8988T (cell line): ENCODE measurements at places on chromosomes 2 and 18.
A peak's percentile ranks its signal among the peaks of the same experiment; 100 is the strongest.

GRCh38 chr2:94956797-94957391, 68.6 kb upstream of the MAL start:
- no peak for DNase-seq

DNA sequence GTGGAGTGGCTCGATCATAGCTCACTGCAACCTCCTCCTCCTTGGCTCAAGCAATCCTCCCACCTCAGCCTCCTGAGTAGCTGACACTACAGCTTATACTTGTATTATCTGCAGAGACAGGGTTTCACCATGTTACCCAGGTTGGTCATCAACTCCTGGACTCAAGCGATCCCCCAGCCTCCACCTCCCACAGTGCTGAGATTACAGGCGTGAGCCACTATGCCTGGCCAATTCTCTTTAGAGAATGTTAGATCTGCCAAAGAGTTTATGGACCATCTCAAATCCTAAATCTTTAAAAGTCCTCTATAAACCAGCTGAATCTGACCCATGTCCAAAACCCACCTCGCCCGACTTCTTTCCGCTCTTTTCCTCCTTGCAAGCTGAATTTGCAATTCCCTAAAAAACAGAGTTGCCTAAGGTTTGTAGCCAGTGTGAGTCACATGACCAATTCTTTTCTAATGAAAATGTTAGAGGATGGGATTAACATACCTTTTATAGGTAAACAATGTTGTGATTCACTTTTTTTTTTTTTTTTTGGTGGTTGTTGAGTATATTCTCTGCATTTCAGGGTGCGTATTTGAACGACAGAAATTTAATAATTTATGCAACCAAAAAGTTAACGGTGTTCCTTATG, 2.4 kb upstream of the PMAIP1 start:
- DNase-seq: no peak

- DNase-seq: no peak
Observed at GRCh38 chr2:85503851-85504777, 34.9 kb upstream of the MAT2A start.

GRCh38 chr2:100887713-100888495, 68.0 kb downstream of the NPAS2 start:
- DNase-seq: no peak

DNA sequence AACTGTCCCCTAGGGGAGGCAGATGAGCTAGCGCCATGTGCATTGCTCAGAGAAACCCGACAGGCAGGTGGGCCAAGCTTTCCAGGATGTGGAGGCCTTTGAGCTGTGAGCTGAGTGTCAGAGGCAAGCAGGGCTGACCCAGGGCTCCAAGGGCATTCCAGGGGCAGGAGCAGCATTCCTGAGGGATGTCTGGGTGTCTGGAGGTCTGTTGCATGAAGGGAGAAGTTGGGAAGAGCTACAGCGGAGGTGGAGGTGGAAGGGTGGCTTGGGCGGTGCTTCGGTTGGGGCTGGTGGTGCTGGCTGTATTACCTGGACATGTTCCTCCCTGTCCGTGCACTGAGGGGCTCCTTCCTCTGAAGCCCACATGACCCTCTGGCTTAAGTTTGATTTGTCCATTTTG, 102.8 kb downstream of the RNF144A start:
- no peak for DNase-seq

GRCh38 chr18:23640052-23640451, 22.7 kb downstream of the ANKRD29 start:
- no peak for DNase-seq

- no peak for DNase-seq
Observed at GRCh38 chr18:74198453-74198852, 50.1 kb downstream of the TIMM21 start.

GRCh38 chr2:17850151-17850550, 28.3 kb upstream of the KCNS3 start:
- DNase-seq: no peak

- DNase-seq: no peak
Observed at GRCh38 chr2:54601339-54601738, 122.1 kb upstream of the EML6 start.

DNA sequence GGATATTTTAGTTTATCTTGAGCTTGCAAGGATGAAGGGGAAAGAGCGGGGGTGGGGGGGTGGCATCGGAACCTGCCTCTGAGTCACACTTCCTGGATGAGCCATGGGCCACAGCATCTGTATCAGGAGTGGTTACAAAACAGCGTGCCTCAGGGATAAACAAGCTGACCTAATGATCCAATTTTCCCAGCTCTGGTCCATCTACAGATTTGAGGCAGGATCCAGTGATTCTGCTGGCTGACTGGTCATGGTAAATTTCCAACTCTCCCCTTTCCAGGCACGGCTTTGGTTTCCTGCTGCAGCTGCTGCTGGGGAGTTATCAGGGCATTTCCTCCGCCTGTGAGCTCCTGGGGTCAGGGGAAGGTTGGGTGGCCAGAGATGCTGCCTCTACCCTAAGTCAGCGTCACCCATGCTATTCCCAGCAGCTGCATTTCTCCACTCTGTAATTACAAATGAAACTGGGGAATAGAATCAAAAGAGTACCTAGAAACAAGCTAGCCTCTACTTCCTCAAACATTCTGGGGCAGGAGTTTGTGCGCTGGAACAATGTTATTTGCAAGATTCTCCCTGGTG, 4.7 kb upstream of the HPCAL1 start:
- peak; percentile 75 for DNase-seq

DNA sequence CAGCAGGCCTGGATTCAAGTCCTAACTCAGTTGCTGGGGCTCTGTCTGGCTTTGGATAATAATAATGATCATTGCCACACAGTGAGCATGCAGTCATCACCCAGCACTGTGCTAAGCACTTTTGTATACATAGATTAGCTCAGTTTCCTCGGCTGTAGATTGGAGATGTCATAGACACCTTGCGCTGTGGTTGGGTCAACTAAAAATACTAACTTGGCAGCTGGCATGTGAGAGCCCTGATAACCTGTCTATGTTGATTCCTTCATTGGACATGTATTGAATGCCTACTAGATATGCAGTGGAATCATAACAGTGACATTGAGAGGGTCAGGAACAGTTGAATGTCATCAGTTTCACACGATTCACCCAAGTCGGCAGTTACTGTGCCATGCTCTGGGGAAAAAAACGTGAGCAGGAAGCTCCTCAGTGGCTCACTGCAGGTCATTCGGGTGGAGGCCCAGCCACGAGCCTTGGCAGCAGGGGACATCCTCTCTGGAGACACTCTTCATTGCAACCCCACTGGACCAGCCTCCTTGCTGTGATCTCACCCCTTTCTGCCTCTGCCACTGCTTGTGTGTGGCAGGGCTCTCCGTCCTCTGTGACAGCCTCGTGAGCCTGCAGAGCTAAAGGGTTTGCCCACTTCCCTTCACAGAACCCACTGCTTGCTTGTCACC, 85.3 kb downstream of the NPAS2 start:
- no peak for DNase-seq

GRCh38 chr18:76429262-76430126, 65.5 kb downstream of the ZNF516 start:
- DNase-seq: no peak

- no peak for DNase-seq
Observed at GRCh38 chr2:11802782-11803191, 56.4 kb downstream of the LPIN1 start.

GRCh38 chr2:54559593-54560145, 103.5 kb downstream of the SPTBN1 start:
- DNase-seq: peak; percentile 51

DNA sequence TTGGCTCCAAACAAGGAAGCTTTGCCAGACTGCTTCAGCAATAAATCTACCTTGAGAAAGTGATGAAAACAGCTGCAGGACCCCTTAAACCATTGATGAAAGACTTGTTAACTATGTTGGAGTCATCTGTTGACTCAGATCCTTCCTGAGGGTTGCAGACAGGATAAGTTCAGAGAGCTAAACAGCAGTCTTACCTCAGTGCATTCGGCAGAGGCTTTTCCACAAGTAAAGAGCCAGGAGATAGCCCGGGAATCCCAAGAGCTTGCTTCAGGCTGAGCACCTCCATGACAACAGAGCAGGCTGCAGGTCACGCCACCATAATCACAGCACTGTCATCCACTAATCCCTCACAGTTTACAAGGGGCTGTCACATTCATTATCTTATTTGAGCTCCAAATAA, 23.7 kb downstream of the KIAA2012 start:
- DNase-seq: no peak

DNA sequence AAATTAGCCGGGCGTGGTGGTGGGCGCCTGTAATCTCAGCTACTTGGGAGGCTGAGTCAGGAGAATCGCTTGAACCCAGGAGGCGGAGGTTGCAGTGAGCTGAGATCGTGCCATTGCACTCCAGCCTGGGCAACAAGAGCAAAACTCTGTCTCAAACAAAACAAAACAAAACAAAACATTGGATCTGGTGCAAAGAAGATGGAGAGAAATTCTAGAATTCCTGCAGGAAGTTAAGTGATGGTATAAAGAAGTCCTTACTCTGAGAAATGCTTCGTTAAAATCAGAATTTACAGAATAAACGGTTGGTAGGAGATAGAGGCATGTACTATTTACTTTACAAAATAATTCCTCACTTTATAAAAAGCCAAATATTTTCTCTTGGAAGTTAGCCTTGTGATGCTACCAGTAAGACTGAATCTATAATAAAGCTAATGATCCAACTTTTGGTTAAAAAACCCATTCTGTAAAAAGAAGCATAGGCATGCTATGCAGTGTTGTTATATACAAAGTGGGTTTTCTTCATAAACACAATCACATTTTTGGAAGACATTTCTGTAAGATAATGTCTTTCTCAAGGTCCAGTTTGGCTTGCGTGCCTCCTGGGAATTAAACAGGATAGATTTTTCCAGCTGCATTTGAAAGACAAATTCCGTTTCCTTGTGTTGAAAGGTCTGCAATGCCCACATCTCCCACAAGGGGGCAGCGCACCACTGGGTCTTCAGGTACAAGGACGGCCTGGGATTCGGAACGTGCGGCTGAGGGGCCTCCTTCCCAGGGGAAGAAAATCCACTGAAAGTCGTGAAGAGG, 35.6 kb upstream of the PNO1 start:
- peak; percentile 48 for DNase-seq

DNA sequence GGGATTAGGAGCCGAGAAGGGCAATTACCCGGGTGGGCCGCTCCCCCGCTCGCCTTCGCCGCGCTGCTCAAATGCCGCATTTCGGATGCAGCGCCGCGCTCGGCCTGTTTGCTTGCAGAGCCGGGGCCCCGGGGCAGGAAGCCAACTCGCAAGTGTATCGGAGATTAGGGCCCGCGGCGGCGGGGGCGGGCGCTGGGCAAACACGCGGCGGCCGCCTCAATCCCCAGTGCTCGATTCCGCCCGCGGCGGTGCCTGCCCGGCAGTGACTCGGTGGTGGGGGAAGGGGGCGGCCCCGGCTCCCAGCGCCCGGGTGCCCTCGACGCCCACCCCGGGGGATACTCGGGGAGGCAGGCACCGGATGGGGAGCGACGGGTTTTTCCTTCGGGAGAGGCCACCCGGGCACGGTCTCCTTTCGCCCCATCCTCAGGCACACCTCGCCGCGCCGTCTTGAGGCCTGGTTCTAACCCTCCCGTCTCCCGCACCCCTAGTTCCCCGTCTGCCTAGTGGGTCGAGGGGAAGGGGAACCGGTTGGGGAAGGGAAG, 26.6 kb upstream of the NOTO start:
- no peak for DNase-seq

DNA sequence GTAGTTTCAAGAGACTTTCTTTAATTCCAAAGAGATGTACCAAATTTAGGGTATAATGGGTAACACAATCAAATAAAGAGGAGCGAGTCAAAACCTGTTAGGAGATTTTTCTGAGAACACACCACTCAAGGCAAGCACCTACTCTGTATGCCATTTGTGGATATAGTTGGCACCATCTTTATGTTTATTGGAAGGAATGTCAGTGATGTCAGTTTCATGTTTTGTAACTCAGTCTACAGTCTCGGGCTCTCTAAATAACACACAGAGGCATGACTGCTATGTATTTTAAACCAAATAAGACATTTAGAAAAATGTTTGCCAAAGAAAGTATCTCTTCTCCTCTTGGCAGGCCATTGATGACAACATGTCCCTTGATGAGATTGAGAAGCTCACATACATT, 59.7 kb downstream of the CPS1 start:
- no peak for DNase-seq

DNA sequence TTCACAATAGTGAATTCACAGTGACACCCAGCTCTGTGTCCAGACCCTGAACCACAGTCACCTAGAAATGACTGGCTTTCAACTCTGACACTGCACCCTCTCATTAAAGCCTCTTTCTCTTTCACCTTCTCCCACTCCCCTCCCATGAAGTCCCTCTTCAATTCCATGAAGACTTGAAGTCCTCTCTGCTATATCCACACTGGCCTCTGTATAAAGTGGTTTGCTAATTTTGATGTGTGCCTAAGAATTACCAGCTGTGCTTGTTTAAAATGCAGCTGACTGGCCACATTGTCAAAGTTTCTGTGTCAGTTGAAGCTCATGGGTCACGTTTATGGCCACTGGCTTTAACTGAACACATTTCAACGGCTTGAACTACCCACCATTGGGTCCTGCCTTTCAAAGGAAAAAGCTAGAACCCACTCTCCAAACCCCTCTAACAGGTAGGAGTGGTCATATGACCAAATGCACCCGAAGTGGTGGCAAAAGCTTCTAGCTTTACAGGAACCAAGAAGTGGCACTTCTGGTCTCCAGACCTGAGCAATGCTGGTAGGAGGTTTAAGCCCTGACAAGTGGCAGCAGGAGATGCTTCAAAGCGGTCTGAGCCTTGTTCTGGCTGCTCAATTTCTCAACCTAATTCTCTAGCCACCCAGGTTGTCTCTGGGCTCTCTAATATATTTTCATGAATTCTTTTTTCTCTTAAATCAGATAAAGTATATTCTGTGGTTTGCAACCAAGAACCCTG, 34.2 kb downstream of the B4GALT6 start:
- DNase-seq: no peak

DNA sequence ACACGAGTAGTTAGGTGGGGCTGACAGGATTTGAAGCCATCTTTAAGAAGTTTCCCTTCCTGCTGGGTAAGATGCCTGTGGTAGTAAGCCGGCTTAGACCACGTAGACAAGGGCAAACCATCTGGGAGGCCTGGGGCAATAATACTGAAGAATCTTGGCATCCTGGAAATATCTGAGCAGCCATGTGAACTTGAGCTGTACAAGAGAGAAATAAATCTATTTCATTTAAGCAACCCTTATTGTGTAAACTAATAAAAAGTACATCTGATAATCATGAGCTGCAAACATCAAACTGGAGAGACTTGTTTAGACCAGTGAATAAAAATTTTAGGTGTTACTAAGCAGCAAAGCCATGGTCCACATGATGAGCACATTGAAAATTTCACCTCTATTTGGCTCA, 11.4 kb upstream of the CETN1 start:
- DNase-seq: no peak

GRCh38 chr2:98505311-98505808, 60.7 kb downstream of the INPP4A start:
- no peak for DNase-seq

DNA sequence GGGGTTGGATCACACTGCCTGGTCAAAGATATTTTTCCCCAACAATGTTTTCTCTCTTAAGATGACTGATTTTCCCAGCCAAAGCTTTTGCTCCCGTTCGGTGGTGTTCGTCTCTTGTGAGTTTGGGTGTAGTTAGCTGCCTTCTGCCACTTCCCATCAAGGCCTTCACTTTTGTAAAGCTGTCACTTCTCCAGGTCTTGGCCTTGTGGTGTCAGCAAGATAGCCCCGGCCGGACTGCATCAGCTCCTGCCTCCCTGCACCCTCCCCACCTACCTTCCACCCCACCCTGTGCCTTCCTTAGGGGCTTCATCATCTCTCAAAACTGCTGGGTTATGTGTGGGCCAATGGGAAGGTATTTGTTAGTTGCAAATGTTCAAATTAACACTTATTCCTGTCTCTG, 228.9 kb downstream of the BCL11A start:
- no peak for DNase-seq
